ENCODE measurements at places on chromosomes 5 and 9.
A peak's percentile ranks its signal among the peaks of the same experiment; 100 is the strongest.

DNA sequence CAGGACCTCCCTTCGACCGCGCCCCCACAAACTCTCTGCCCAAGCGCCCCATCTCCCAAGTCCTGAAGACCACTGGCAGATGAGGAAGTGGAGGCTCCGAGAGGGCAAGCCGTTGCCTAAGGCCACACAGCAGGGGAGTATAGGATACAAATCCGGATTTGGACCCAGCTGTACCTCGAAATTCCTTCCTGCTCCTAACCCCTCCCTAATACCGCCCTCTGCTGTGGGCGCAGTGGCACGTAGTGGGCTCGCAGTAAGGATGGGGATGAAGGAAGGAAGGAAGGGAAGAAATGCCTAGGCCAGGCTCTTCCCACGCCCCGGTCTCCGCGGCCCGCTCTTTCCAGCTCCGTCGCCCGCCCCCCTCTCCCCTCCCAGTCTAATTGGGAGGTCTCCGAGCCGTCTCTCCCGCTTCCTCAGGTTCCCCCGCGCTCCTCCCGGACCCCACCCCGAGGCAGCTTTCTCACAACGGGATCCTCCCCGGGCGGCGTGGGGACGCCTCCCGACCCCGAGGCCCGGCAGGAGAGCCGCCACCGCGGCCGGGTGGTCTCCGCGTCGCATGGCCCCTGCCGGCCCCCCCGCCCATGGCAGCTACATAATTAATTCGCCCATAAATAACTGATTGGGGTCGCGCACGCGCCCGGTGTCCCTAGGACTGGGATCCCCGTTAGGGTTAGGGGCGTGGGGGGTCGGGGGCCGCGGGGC is 138.9 kb downstream of the C9orf50 start:
- DNase-seq = no peak

DNA sequence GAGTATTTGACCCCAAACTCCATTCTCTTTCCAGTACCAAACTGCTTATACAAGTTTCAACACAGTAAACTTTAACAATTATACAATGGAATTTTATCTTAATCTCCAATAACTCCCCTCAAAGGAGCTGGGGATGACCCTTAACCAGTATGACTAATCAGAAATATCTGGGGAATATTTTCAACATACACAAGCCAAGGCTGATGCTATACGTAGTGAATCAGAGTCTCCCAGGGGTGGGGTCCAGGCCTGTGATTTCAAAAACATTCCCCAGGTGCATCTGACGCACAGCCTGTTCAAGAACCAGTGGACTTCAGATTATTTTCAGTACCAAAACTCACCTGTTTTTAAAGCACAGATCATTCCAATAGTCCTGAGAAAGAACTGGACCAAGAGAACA is 11.8 kb upstream of the SEMA5A start:
- DNase-seq = no peak

GRCh38 chr5:68505917-68506860 is 290.6 kb downstream of the PIK3R1 start:
- no peak for DNase-seq

DNA sequence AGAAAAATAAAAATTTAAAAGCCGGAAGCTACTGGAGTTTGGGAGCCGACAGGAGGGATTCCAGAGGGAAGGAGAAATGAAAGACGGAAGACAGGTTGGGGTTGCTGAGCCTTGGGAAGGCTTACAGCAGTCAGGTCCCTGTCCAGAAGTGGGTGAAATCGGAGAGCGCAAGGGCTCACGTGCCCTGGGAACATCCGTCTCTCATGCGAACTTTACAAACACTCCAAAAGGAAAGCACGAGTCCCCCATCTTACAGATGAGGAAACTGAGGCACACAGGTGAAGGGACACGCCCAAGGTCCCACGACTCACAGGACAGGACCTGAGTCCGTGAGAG is 347 bp upstream of the OLFML2A start:
- DNase-seq = no peak

DNA sequence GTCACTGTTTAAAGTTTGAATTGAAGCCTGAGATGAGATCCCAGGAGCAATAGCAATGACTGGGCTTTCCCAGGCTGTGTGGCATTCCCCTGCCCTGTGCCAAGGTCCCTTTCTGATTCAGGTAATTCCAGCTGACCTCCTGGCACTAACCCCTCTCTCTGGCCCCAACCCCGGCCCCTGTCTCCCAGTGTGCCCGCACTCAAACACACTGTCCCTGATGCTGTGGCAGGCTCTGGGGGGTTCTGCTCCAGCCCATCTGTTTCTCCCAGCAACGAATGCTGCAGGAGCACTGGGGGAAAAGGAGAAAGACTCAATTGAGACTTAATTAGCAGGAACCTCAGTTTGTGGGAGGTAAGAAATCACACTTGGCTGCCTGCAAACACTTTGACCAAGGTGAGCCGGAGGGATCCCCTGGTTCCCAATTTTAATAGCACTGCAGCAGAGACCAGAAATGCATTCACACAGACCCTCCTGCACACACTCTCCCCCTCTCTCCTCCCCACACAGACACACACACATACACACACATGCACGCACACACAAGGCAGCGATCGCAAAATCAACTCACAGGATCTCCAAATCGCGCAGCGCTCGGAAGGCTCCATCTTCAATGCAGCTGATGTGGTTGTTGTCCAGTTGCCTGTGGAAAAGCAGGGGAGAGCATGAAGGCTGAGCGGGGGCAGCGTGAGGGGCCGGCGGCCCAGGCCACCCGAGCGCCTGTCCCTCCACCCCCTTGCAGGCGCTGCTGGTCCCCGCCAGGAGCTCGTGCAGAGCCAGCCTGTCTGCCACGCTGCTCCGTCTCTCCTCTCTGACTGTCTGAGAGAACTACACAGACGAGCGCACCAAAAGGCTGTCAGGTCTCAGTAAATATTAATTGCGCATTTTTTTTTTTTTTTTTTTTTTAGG is 265.1 kb upstream of the PANK3 start:
- no peak for DNase-seq

DNA sequence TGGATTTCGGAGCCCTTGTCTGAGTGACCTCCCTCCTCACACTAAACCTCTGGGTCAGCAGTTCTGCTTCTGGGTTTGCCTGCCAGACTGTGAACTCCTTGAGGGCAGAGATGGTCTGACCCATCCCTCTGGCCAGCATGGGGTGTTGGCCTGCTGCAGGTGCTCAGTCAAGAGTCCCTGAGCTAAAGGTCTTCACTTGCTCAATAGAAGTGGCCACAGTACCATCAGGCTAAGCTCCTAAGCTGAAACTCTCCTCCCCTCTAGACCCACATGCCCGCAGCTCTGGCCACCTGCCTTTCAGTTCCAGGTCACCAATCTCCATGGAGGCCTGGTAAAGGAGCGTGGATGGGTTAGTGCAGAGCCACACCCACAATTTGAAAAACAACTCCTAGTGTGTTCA is 316.6 kb downstream of the SPOCK1 start:
- DNase-seq = no peak

DNA sequence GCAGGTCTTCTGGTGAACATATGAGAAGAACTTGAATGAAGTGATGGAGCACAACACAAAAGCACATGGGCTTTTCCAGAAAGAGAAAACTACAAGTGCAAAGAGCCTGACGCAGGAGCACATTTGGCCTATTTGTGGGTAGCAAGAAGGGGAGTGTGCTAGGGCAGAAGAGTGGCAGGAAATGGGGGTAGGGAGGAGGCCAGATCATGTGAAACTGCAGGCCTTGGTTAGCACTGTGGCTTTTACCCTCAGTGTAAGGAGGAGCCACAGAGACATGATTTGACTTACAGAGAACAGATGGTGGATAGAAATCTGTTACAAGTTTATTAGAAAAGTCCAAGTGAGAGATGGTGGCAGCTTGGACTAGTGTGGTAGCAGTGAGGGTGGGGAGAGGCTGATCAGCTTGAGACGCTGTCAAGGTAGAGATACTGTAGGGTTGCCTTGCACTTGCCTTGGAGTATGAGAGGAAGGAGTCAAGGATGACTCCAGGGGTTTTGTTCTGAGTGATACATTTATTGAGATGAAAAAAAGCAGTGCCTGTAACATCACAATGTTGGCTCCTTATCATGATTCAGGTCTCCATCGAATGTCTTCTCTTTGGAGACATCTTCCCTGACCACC is 126.7 kb downstream of the PPP2R2B start:
- DNase-seq = no peak

DNA sequence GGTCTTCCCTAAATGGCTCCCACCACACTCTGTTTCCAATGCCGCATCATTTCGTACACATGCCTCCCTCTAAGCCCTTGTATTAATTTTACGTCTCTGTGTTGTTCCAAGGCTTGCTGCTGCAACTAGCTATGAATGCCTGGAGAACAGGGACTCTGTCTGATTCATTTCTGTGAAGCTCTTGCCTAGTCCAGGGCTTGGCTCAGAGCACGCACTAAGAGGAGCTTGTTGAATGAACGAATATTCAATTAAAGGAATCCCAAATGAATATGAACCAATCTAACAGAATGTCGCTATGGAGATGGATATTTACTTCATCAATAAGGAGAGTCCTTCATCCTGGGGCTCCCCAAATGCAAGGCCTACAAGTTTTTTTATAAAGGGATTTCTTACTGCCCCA is 55.3 kb downstream of the TGFBR1 start:
- no peak for DNase-seq

DNA sequence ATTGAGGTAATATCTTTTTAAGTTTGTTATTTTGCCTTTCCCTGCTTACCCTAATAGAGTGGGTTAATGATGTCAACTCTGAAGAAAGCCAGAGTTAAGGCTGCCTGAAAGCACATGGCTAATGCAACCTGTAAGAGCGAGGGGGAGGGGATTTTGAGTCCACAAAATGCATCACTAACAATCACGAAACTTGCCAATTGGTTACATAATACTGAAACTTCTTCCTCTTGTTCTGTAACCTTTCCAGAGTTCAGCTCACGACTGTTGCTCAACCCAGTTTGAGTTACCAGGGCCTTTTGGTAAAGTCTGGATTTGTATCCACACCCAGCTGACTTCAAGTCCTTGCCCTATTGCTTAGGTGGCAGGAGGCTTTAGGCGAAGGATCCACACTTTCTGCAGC is 308.8 kb downstream of the EFNA5 start:
- no peak for DNase-seq

DNA sequence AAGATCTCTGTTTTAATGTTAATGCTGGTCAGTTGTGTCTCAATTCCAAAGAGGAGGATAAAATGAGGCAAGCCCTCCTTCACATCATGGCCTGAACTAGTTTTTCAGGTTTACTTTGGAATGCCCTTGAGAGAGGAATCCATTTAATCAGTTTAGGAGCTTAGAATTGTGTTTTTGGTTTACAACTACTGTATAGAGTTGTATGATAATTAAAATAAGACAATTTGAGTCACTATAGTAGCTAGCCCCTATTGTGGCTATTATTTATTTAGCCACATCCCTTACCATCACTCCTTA is 107.8 kb upstream of the PRLR start:
- DNase-seq = no peak

- no peak for DNase-seq
Measured at GRCh38 chr5:170131235-170131634, 25.5 kb downstream of the FOXI1 start.

- peak; percentile 47 for DNase-seq
Measured at GRCh38 chr9:72315510-72316311, 49.3 kb downstream of the ZFAND5 start.

DNA sequence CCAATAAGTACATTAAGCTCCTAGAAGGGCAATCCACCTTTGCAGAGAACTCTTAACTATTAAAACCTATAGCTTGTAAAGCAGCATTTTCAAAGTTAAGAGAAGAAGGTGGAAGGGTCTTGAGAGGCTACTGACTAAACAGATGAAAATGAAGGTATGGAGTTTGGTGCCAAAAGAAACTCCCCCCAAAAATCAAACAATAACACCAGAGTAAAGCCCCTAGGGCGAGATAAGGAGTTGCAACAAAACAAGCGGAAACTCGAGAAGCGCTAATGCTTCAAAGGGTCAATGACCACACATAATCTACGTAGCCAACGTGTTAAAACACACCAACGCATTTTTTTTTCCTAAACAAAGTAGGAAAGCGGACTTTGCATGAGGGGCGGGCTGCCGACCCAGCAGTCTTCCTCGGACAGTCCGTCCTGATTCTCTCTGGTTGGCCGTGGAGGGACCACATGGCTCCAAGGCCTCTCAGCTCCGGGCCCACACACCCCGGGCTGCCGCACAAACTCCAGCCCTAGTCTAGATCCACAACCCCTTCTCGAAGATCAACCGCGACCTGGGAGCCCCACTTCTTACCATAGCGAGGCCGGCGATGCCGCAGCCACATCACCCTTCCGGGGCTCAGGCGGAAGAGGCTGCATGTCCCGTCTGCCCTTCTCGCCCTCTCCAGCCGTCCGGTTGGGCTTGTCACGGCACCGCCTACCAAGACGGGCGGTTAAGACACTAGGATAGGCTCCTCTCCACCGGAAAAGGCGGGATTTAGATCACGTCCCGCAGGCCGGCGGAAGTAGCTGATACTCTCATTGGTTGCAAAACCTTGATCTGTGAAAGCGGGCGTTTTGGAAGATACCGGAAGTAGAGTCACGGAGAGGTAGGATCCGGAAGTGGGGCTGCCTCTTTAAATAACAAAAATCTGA is at the start of the genes TMEM167A and XRCC4:
Gene TMEM167A, minus strand, starts transcription at position 653 of the 920 bp plus-strand sequence. Its CDS starts 71 bp downstream, at position 582.
Gene XRCC4, plus strand, starts transcription at position 806 of the 920 bp plus-strand sequence. CDS start 27,373 bp downstream, outside the sequence.
- DNase-seq = peak; percentile 98

DNA sequence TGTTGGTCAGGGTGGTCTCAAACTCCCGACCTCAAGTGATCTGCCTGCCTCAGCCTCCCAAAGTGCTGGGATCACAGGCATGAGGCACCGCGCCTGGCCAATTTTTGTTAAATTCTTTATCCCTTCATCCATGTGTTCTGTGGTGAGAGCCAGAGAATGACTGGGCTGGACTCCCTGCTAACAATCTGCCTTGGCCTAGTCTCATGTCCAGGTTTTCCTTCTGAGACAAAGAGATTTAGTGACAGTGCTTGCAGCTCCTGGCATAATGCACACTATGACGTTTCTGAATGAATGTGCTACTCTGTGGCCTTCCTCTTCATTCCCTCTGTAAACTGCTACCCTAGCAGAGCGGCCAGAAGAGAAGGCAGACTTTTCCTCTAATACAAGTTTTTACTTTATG is 79.3 kb downstream of the FOXD1 start:
- no peak for DNase-seq

- DNase-seq = no peak
Measured at GRCh38 chr5:5199495-5199894, 59.4 kb downstream of the ADAMTS16 start.

- no peak for DNase-seq
Measured at GRCh38 chr9:111871499-111871855, 25.1 kb upstream of the UGCG start.

DNA sequence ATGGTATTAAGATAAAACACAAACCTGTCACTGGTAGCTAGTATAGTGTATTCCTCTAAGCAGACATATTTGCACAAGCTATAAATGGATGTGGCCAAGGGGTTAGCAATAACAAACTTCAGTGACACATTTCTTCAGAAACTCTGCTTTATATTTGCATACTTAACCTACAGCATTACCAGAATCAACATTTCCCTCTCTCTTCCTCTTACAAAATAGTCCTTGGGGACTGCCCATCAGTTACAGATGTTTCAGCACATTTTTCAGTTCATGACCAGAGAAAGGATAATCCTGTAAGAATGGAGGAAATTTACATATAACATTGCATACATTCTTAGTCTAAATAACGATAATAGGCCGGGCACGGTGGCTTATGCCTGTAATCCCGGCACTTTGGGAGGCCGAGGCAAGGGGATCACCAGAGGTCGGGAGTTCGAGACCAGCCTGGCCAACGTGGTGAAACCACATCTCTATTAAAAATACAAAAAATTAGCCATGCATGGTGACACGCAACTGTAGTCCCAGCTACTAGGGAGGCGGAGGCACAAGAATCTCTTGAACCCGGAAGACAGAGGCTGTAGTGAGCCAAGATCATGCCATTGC is 25.3 kb upstream of the SLC1A1 start:
- DNase-seq = no peak
